ENCODE measurements at places on chromosomes 13 and 19. TPM values are rescaled to one million over a fixed set of nuclear protein-coding genes. Genes with fewer than 3 reads are reported as not detected.

The ZNF417 gene
- 24.0 TPM for total RNA-seq

The PGLYRP2 gene
- total RNA-seq = 0.09 TPM

The FCHO1 gene
- total RNA-seq = 58.4 TPM

GRCh38 chr13:70107125-70107497 is 515 bp upstream of the ATXN8OS start:
- no peak for DNase-seq
